ENCODE measurements at places on chromosomes 4 and X. TPM values are rescaled to one million over a fixed set of nuclear protein-coding genes. Genes with fewer than 3 reads are reported as not detected.

GRCh38 chr4:3791910-3792542, 25.8 kb downstream of the ADRA2C start:
- H3K27me3 ChIP-seq: no peaks in the 10 kb centered on the region
- no peak overlapping the region for H3K27ac ChIP-seq
- H3K4me3 ChIP-seq: no peak overlapping the region
- no peaks in the 10 kb centered on the region for H3K36me3 ChIP-seq

- no peaks in the 10 kb centered on the region for H3K36me3 ChIP-seq
- no peaks in the 10 kb centered on the region for H3K27me3 ChIP-seq
- H3K4me1 ChIP-seq: no peaks in the 10 kb centered on the region
- no peak for DNase-seq
- no peak overlapping the region for H3K27ac ChIP-seq
Observed at GRCh38 chr4:169115897-169116254, 105.8 kb upstream of the CBR4 start.

GRCh38 chr4:98544818-98545414, 113.5 kb downstream of the TSPAN5 start:
- peaks cover 3% of the 10 kb centered on the region for H3K4me1 ChIP-seq
- no peak overlapping the region for H3K27ac ChIP-seq
- no peak overlapping the region for H3K4me3 ChIP-seq

GRCh38 chr4:157739242-157739641, 433.6 kb downstream of the GASK1B start:
- H3K36me3 ChIP-seq: no peaks in the 10 kb centered on the region
- H3K27ac ChIP-seq: no peak overlapping the region
- no peak overlapping the region for H3K4me3 ChIP-seq
- no peaks in the 10 kb centered on the region for H3K4me1 ChIP-seq
- no peak for DNase-seq
- no peaks in the 10 kb centered on the region for H3K27me3 ChIP-seq

GRCh38 chr4:110344165-110344564, 131.8 kb upstream of the ENPEP start:
- H3K4me1 ChIP-seq: no peaks in the 10 kb centered on the region
- H3K27ac ChIP-seq: no peak overlapping the region
- no peaks in the 10 kb centered on the region for H3K36me3 ChIP-seq
- H3K27me3 ChIP-seq: no peaks in the 10 kb centered on the region
- no peak for DNase-seq
- no peak overlapping the region for H3K4me3 ChIP-seq

GRCh38 chr4:7124689-7125442, 57.0 kb upstream of the GRPEL1 start:
- DNase-seq: no peak
- peaks cover 6% of the 10 kb centered on the region for H3K4me1 ChIP-seq
- no peak overlapping the region for H3K4me3 ChIP-seq
- H3K36me3 ChIP-seq: no peaks in the 10 kb centered on the region

GRCh38 chr4:88005076-88005475, 2.4 kb upstream of the PKD2 start:
- H3K27me3 ChIP-seq: no peaks in the 10 kb centered on the region
- no peaks in the 10 kb centered on the region for H3K36me3 ChIP-seq
- H3K4me3 ChIP-seq: no peak overlapping the region
- no peaks in the 10 kb centered on the region for H3K4me1 ChIP-seq

GRCh38 chr4:4402966-4403365, 16.1 kb downstream of the NSG1 start:
- H3K27ac ChIP-seq: no peak overlapping the region
- DNase-seq: no peak
- no peaks in the 10 kb centered on the region for H3K36me3 ChIP-seq
- no peak overlapping the region for H3K4me3 ChIP-seq
- no peaks in the 10 kb centered on the region for H3K4me1 ChIP-seq
- H3K27me3 ChIP-seq: no peaks in the 10 kb centered on the region

GRCh38 chr4:104941661-104942062, 205.0 kb upstream of the TET2 start:
- H3K27me3 ChIP-seq: no peaks in the 10 kb centered on the region
- H3K36me3 ChIP-seq: no peaks in the 10 kb centered on the region
- no peak overlapping the region for H3K27ac ChIP-seq
- DNase-seq: no peak

DNA sequence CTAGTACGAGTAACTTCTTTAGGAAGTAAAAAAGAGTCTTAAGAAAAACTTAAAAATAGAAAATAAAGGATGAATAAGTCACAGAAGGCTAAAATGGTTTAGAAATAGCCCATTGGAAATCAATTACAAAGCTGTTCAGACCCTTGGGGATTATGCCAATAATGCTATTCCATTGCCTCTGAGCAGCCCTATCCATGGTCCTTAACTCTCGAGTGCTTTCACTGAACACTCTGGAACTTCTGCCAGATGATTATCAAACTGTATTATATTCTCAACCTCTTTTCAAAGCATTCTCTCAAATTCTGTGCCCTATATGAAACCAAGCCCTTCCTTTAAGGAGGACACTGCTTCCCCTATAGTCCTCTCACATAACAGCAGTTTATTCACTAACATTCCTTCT, 17.0 kb downstream of the SLC9B1 start:
- DNase-seq: no peak
- H3K27me3 ChIP-seq: no peaks in the 10 kb centered on the region
- H3K4me3 ChIP-seq: no peak overlapping the region
- no peak overlapping the region for H3K27ac ChIP-seq
- no peaks in the 10 kb centered on the region for H3K36me3 ChIP-seq

DNA sequence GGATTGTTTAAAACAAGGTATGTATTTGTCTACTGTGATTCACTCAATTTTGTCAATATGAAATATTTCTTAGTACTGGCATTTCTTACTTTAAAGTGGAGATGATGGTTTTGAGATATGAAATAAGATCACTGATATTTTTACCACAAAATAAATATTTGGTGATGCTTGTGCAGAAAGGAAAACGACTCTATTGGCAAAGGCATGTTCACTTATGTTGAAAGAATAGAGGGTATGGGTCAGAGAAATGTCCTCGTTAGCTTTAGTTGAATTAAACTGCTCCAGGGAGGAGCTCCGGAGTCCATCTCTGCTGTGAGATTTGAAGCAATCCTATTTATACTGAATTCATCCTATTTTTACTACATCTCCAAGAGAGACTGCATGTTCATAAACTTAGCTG, 84.2 kb downstream of the SH3BGRL start:
- no peaks in the 10 kb centered on the region for H3K36me3 ChIP-seq
- H3K27ac ChIP-seq: no peak overlapping the region
- no peak for DNase-seq
- H3K27me3 ChIP-seq: no peaks in the 10 kb centered on the region

DNA sequence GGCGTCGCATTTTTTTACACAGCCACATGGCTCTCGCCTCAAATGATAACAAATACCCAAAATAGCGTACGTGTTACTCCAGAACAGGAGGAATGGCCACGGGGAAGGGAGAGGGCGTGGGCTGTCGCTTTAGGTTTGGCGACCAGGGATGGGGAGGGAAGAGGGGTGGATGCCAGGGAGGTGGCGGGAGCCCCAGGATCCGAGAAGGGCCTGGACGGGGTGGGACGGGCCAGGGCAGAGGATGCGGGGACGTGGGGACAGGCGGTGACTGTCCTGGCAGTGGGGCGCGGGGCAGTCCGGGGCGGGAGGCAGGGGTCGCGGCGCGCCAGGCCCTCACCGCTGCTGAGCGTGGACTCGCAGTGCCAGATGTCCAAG, 631 bp downstream of the TMEM47 start:
- H3K4me3 ChIP-seq: no peak overlapping the region
- no peaks in the 10 kb centered on the region for H3K36me3 ChIP-seq
- H3K27me3 ChIP-seq: peaks cover 23% of the 10 kb centered on the region

DNA sequence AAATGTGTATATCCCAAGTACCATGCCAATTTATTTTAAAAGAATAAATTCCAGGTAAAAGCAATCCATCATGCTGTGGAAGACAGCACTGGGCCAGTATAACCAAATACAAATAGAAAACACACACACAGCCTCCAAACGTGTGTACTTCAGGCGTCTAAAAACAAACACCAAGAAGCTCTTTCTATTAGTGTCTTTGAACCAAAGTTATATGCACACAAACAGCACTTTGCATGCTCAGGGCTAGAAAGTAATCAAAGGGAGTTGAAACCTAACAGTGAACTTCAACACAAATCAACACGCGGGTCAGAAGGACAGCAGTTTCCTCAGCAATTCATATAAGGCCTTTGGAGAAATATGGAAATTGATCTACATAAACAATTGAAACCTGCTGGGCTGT, 15.4 kb downstream of the GASK1B start:
- no peaks in the 10 kb centered on the region for H3K36me3 ChIP-seq
- H3K27ac ChIP-seq: no peak overlapping the region
- no peak for DNase-seq
- H3K4me3 ChIP-seq: no peak overlapping the region
- H3K27me3 ChIP-seq: no peaks in the 10 kb centered on the region

GRCh38 chrX:154371789-154372300, 2.6 kb downstream of the FLNA start:
- DNase-seq: no peak
- H3K36me3 ChIP-seq: peaks cover 13% of the 10 kb centered on the region
- H3K27ac ChIP-seq: peak overlapping the region; percentile 26
- peaks cover 18% of the 10 kb centered on the region for H3K27me3 ChIP-seq

The TMEM128 gene
- total RNA-seq: 30.3 TPM

The DUSP9 gene
- 1.7 TPM for total RNA-seq

The PABPC1L2B gene
- total RNA-seq: not detected

The SPANXA1 gene
- total RNA-seq: 0.09 TPM
